Left lobe of liver (tissue), 2 donors: ENCODE measurements at places on chromosomes 3 and 15. TPM values are rescaled to one million over a fixed set of nuclear protein-coding genes. Genes with fewer than 3 reads are reported as not detected.

Gene THAP10
- 0.93 TPM for total RNA-seq

Gene EOMES
- total RNA-seq = 0.08 TPM

Gene IL17RD
- 0.13 TPM for total RNA-seq

Gene CHRNA5
- total RNA-seq = 0.35 TPM

Gene NAALADL2
- 4.2 TPM for total RNA-seq
